ENCODE measurements at places on chromosomes 12 and 14.

DNA sequence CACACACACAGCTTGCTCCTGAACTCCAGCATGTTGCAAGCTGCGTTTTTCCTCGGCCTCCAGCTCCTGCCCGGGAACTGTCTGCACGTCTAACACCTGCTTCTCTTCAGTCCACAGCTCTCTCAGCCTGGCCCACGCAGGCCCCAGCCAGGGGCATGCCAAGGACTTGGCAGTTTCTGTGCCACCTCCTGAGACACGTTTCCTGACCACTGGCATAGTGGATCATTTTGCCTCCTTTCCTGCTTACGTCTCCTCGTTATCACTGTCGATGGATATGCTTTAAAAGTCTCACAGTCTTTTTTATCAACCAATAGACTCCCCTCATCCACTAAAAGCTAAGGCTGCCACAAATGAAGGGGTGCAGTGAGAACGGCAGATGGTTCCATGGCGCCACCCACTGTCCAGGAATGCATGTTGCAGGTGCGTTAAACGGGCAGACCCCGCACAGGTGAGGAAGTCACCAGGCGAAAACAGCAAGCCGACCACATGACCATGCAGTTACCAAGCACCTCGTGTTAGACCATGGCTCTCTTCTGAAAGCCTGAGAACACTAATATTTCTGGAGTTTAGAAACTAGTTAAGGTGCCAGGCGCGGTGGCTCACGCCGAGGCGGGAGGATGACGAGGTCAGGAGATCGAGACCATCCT is 14.7 kb upstream of the TEAD4 start:
- peaks cover 7% of the 10 kb centered on the region for H3K4me1 ChIP-seq
- no peak for DNase-seq
- H3K36me3 ChIP-seq: no peaks in the 10 kb centered on the region
- H3K4me3 ChIP-seq: no peak overlapping the region

DNA sequence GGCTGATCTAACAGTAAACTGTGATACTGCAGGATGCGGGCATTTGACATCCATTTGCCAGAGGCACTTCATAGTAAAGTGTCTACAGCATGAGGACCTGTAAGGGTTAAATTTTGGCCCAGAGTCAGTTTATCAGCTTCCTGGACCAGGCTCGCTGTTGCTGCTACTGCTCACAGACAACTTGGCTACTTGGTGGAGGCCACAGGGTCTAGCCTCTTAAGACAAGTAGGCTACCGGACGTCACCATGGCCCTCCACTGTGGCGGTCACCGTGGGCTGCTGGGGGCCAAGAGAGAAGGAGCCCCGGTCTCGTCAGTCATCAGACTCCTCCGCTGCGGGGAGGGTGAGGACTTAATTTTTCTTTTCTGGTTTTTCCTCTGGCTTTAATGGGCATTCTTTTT is 117.3 kb upstream of the PZP start:
- no peak overlapping the region for H3K4me3 ChIP-seq
- no peaks in the 10 kb centered on the region for H3K36me3 ChIP-seq
- no peaks in the 10 kb centered on the region for H3K27me3 ChIP-seq
- H3K27ac ChIP-seq: no peak overlapping the region
- no peaks in the 10 kb centered on the region for H3K4me1 ChIP-seq
- DNase-seq: no peak

DNA sequence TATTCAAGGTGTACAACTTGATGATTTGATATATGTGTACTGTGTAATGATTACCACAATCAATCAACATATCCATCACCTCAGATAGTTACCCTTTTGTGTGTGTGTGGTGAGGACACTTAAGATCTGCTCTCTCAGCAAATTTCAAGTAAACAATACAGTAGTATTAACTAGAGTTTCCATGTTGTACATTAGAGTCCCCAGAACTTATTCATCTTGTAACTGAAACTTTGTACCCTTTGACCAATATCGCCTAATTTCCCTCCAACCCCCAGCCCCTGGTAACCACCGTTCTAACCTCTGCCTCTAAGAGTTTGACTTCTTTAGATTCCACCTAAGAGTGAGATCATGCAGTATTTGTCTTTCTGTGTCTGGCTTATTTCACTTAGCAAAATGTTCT is 12.1 kb downstream of the ADCK1 start:
- no peaks in the 10 kb centered on the region for H3K36me3 ChIP-seq
- H3K4me3 ChIP-seq: no peak overlapping the region
- no peak for DNase-seq
- H3K27ac ChIP-seq: no peak overlapping the region
- H3K27me3 ChIP-seq: no peaks in the 10 kb centered on the region
- no peaks in the 10 kb centered on the region for H3K4me1 ChIP-seq

DNA sequence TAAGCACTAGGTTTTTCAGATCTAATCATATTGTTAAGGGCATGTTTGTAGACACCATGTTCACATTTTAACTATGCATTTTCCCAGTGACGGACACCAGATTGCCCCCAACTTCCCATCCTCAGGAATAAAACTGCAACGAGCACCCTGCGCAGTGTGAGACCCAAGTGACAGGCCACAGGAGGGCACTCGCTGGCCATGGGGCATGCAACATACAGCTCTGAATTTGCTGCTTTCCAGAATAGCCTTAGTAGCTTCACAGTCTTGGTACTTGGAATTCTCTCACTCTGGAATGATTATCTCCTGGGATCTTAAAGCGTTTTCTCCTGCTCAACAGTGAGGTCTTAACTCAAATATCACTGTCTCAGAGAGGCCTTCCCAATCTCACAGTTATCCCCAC is 972 bp upstream of the DDX47 start:
- H3K27ac ChIP-seq: no peak overlapping the region
- H3K36me3 ChIP-seq: no peaks in the 10 kb centered on the region
- H3K4me1 ChIP-seq: peaks cover 49% of the 10 kb centered on the region
- no peaks in the 10 kb centered on the region for H3K27me3 ChIP-seq
- no peak overlapping the region for H3K4me3 ChIP-seq

GRCh38 chr12:116210131-116210530 is 67.4 kb downstream of the MED13L start:
- no peak for DNase-seq
- H3K27ac ChIP-seq: no peak overlapping the region
- no peaks in the 10 kb centered on the region for H3K36me3 ChIP-seq
- peaks cover 53% of the 10 kb centered on the region for H3K4me1 ChIP-seq
- no peaks in the 10 kb centered on the region for H3K27me3 ChIP-seq

DNA sequence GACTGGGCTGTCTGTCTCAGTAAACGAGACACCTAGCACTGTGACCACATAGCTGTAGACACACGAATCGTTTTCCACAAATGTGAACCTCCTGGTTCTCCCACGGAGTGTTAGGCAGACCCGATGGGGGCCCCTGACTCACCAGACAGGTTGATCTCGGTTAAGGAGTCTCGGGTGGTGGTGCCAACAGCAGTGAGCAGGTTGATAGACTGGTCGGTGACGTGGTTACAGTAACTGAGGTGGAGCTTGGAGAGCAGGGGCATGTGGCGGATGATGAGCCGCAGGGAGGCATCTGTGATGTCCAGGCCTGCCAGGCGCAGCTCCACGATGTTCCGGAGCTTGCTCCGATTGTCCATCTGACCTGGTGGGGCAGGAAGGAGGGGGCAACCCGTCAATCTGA is 39.8 kb downstream of the RNF34 start:
- no peak overlapping the region for H3K27ac ChIP-seq
- no peak overlapping the region for H3K4me3 ChIP-seq
- DNase-seq: no peak
- peaks cover 13% of the 10 kb centered on the region for H3K4me1 ChIP-seq
- H3K27me3 ChIP-seq: no peaks in the 10 kb centered on the region
- H3K36me3 ChIP-seq: peaks cover 50% of the 10 kb centered on the region

- H3K4me3 ChIP-seq: no peak overlapping the region
- no peaks in the 10 kb centered on the region for H3K27me3 ChIP-seq
- peaks cover 14% of the 10 kb centered on the region for H3K36me3 ChIP-seq
- no peaks in the 10 kb centered on the region for H3K4me1 ChIP-seq
Measured at GRCh38 chr14:30906752-30907658, 32.6 kb downstream of the COCH start.

DNA sequence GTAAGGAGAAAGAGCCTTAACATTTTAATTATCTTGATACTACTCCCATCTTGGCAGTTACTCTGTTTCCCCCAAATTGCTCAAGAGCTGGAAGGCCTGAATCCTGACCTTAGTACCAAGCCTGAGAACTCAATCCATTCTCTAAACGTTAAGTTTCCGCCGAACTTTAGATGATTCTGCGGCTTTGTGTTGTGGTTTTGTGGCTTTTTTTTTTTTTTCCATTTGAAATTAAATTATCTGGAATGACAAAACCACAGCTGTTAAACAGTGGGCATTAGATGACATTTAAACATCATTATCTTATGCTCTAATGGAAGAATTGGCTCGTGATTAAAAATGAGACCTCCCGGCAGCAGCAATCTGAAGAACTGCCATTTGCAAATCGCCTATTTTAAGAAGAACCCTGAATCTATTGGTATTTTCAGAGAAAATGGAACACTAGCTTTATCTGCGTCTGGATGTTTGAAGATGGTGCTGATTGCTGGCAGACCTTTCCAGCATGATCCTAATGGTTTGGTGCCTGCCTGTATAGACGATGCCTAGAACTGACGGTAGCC is 38.4 kb downstream of the TMEM132C start:
- H3K4me3 ChIP-seq: no peak overlapping the region
- no peaks in the 10 kb centered on the region for H3K27me3 ChIP-seq
- no peak for DNase-seq
- H3K4me1 ChIP-seq: no peaks in the 10 kb centered on the region
- peak overlapping the region; percentile 29 for H3K27ac ChIP-seq
- no peaks in the 10 kb centered on the region for H3K36me3 ChIP-seq

GRCh38 chr14:70201994-70202393 is 13.2 kb upstream of the SLC8A3 start:
- H3K36me3 ChIP-seq: no peaks in the 10 kb centered on the region
- no peak overlapping the region for H3K27ac ChIP-seq
- no peak for DNase-seq
- H3K4me3 ChIP-seq: no peak overlapping the region
- no peaks in the 10 kb centered on the region for H3K4me1 ChIP-seq

DNA sequence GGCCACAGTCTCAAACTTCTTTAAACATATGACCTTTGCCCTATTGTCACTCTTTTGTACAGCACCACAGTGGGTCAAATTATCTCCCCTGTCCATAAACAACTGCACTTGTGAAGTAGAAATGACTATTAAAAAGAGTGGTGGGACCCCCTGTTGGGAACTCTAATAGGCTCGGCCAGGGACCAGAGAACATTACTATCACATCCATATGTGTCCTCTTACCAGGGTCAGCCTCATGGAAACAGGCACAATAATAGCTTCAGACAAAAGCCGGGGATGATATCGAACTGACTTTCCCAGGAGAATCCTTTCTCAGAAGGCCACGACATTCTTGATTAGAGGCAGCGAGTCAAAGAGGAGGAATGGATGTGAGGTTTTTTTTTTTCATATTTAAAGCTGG is 96.6 kb downstream of the NKX2-1 start:
- H3K4me1 ChIP-seq: no peaks in the 10 kb centered on the region
- H3K4me3 ChIP-seq: no peak overlapping the region
- H3K36me3 ChIP-seq: no peaks in the 10 kb centered on the region

DNA sequence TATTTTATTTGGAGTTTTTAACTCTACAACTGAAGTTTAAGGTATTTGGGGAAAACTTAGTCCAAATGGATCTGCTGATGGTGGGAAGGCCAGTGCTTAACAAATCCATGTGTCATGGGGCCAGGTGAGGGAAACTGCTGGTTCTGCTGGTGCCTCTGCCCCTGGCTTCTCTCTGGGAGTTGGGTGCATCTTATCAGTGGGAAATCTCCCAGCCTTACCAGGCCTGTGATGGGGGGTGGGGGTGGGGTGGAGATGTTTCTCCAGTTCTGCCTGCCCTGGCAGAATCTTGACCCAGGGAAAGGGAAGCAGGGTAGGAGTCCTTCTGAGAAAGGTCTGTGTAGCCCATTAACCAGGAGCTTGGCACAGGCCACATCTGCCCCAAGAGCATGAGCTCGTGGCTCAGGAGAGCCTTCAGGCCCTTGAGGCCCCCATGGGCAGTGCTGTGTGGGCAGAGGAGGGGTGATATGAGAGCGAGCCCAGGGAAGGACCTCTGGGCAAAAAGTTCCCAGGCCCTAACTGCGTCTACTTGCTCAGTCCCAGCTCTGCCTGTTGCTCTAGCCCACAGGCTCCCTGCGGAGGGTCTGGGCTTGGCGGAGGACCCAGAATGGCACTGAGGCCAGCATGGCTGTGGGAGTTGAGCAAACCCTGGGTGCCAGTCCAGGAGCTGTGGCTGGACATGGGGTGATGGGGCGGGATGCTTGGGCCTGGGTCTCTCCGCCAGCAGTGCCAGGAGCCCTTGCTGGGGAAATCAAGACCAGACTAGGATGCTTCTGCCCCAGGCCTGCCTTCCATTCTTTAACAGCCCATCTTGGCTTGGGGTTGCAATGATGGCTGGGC is 18.2 kb downstream of the VASH1 start:
- H3K4me1 ChIP-seq: peaks cover 22% of the 10 kb centered on the region
- H3K4me3 ChIP-seq: no peak overlapping the region
- H3K27ac ChIP-seq: no peak overlapping the region
- peak; percentile 52 for DNase-seq

DNA sequence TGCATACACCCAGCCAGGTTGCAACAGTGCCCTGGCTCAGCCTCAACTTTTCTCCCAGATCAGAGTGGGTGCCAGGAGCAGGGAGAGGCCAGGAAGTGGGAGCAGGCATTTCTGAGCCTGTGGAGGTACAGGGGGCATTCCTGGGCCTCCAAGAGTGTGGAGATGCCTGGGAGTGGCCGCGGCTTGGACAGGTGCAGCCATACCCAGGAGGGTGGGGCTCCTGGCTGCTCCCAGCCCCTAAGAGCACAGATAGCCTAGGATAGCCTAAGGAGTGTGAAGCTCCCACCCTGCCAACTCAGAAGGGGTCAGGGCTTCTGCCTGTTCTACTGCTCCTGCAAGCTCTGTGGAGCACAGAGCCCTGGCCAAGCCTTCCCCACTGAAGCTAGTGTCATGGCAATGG is 543.4 kb downstream of the RPL10L start:
- H3K4me3 ChIP-seq: no peak overlapping the region
- H3K27ac ChIP-seq: no peak overlapping the region
- H3K4me1 ChIP-seq: no peaks in the 10 kb centered on the region
- DNase-seq: no peak
- H3K27me3 ChIP-seq: no peaks in the 10 kb centered on the region
- no peaks in the 10 kb centered on the region for H3K36me3 ChIP-seq

- no peak overlapping the region for H3K27ac ChIP-seq
- H3K4me3 ChIP-seq: no peak overlapping the region
- H3K27me3 ChIP-seq: no peaks in the 10 kb centered on the region
Measured at GRCh38 chr12:129610601-129611120, 293.2 kb downstream of the TMEM132D start.

DNA sequence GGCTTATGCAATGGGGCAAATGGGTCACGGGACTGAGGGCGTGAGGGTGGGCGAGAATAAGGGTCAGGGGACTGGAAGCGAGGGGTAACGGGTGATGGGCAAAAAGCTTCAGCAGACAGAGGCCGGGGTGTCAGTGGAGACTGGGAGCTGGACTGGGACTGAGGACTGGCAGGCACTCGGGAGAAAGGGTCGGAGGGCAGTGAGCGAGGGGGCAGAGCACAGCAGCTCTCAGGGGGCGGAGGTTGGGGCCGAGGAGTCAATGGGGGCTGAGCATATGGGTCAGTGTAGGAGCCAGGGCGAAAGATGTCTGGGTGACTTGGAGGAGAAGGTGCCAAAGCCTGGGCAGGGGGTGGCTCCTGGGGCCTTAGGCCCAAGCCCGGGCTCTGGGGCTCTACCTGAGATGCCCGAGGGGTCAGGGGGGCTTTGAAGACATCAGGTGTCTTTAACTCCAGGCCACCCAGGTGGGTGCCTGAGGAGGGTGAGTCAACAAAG is 20.2 kb downstream of the KMT2D start:
- DNase-seq: no peak
- no peak overlapping the region for H3K4me3 ChIP-seq
- no peaks in the 10 kb centered on the region for H3K27me3 ChIP-seq
- peaks cover 92% of the 10 kb centered on the region for H3K36me3 ChIP-seq
- H3K27ac ChIP-seq: no peak overlapping the region
- H3K4me1 ChIP-seq: no peaks in the 10 kb centered on the region

All from vagina (tissue), 2 donors.